NCI-H1436 treated with DMSO at 0.1 percent for 48 hours (cell line): ENCODE measurements at places on chromosomes 2 and 18.

DNA sequence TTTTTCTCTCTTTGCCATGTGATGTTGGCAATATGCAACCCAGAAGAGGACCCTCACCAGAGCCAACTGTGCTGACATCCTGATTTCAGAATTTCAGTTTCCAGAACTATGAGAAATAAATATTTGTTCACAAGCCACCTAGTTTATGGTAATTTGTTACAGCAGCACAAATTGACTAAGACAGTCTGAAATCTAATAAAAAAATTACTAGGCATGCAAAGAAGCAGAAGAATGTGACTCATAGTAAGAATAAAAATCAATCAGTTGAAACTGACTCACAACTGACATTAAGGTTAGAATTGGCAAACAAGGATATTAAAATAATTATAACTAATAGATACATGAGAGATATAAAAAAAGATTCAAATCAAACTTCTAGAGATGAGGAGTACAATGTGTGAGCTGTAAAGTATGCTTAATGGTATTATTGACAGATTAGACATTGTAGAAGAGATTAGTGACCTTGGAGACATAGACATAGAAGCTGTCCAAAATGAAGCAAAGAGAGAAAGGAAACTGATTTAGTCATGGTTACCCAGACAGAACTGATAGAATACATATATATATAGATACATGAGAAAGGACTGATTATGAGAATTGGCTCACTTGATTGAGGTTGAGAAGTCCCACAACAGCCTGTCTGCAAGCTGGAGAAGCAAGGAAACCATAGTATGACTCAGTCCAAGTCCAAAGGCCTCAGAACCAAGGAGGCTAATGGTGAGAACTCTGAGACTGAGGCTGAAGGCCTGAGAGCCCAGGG lies 27.8 kb upstream of the TTC39C start:
- DNase-seq = no peak

DNA sequence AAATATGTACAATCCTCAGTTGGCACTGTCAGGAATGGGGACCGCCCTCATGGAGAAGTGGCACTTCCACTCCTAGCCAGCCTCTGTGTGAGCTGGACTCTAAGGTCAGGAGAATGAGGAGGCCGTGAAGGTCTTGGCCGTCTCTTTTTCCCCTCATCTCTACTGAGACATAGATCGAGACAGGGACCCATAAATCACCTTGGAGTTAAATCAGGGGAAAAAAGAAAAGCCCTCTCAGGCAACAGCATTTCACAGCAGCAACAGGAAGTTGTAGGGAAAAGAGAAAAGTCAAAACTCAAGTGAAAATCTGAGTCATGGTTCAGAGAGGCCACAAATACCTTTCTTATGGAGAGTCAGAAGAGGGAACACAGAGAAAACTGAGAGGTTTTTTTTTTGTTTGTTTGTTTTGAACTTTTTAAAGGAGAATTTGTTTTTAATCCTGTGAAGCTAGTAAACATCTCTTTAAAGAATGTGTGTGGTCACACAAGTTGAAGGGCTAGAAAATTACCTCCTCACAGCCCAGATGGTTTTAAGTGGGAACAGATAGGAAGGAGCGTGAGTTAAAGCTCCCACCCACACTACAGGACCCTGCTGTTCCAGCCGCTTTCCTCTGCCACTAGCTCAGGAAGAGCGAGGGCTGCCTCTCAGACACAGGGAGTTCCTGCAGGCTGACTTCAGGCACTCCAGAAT lies 30.6 kb upstream of the CYP1B1 start:
- no peak for DNase-seq

DNA sequence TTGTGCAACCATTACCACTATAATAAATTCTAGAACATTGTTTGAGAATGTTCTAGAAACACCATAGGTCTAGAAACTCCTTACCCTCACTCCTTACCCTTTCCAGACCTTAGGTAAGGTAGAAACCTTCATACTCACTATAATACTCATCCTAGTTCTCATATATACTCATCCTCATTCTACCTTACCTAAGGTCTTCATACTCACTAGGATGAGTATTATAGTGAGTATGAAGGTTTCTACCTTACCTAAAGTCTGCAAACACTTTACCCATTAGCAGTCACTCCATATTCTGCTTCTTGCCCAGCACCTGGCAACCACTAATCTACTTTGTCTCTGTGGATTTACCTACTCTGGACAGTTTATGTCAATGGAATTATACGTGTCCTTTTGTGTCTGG lies 75.0 kb downstream of the TMEM185B start:
- DNase-seq = no peak

DNA sequence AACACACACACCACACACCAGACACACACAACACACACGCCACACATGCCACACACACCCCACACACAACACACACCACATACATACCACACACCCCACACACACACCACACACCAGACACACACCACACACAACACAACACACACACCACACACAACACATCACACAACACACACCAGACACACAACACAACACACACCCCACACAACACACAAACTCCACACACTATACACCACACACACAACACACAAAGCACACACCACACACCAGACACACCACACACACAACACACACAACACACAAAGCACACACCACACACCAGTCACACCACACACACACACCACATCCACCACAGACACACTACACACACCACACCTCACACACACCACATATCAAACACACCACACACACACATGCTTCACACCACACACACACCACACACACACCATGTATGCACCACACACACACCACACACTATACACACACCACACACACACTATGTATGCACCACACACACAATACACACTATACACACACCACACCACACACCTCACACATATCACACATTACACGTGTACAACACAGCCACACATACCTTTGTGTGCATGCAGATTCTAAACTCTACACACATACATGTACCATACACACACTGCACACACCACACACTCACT lies 72.2 kb downstream of the TMEM18 start:
- no peak for DNase-seq

DNA sequence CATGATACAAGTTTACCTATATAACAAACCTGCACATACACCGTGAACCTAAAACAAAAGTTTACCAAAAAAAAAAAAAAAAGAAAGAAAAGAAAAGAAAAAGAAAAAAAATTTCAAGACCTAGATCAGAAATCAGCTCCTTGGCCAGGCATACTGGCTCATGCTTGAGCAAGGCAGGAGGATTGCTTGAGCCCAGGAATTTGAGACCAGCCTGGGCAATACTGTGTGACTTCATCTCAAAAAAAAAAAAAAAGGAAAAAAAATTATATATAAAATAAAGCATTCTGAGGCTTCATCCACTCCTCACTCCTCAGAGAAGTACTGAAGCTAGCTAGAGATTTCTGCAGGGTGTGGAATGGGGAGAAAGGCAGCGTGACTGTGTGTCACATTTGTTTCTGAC lies 11.8 kb upstream of the PROC start:
- no peak for DNase-seq

GRCh38 chr2:40955042-40955441 lies 503.2 kb upstream of the SLC8A1 start:
- no peak for DNase-seq

- no peak for DNase-seq
These were observed 276.6 kb downstream of the CMPK2 start for GRCh38 chr2:6589150-6589549.

DNA sequence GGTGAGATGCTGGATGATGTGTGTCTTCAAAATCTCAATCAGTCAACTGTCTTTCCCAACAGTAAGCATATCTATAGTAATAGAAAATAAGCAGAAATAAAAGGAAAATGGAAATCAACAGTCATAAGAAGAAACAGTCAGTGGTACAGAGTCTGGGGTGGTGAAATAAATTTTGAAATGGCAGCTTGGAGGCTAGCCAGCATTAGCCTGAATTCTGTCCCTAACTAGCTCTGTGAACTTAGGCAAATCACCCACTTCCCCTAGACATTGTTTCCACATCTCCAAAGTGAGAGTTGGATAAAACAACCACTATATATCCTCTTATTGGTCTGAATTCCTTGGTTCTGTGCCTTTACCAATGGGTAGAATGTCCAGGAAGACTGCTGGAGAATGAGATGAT lies 189.7 kb upstream of the REV1 start:
- DNase-seq = no peak

- no peak for DNase-seq
These were observed 41.7 kb upstream of the RND3 start for GRCh38 chr2:150528861-150529801.

GRCh38 chr2:74736589-74736988 lies 82.5 kb downstream of the SEMA4F start:
- DNase-seq = no peak
